ENCODE measurements at places on chromosomes 6 and 20. TPM values are rescaled to one million over a fixed set of nuclear protein-coding genes. Genes with fewer than 3 reads are reported as not detected.

DNA sequence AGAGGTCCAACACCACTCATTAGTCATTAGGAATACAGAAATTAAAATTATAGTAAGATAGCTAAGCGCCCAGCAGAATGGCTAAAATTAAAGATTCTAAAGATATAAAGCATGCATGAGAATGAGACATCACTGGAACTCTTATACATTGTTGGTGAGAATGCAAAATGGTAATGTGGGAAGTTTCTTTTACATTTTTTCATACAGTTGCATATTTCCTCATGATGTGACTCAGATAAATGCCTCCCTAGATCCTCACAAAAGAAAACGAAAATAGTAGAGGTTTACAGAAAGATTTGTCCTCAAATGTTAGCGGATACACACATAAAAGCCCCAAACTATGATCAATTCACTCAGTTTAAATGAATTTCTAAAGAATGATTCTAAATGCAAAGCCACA lies 633.7 kb upstream of the GJE1 start:
- no peak overlapping the region for H3K4me3 ChIP-seq
- DNase-seq = no peak
- H3K27me3 ChIP-seq = no peaks in the 10 kb centered on the region
- H3K4me1 ChIP-seq = no peaks in the 10 kb centered on the region
- no peaks in the 10 kb centered on the region for H3K36me3 ChIP-seq

- no peaks in the 10 kb centered on the region for H3K4me1 ChIP-seq
- H3K27me3 ChIP-seq = no peaks in the 10 kb centered on the region
- H3K36me3 ChIP-seq = no peaks in the 10 kb centered on the region
- no peak for DNase-seq
- no peak overlapping the region for H3K4me3 ChIP-seq
These were observed 42.8 kb downstream of the RPF2 start for GRCh38 chr6:111024681-111025080.

DNA sequence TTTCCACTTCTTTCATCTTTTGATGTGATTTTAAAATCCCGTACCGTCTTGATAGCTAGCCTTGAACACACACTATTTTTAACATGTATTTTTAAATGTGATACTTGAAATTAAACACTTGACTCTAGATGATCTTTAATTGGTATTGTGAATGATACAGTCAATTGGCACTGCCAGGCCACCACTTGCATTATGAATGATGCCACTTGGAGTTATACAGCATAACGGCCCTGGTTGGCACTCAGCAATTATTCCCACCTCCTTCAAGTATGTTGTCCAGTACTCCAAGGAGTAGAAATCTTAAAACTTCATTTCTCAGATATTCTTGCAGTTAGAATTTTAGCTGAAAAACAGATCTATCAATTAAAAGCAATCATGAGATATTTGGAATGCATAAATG lies 62.9 kb downstream of the TENT5A start:
- H3K27me3 ChIP-seq = no peaks in the 10 kb centered on the region
- H3K36me3 ChIP-seq = no peaks in the 10 kb centered on the region
- peaks cover under 1% of the 10 kb centered on the region for H3K4me1 ChIP-seq
- no peak overlapping the region for H3K27ac ChIP-seq
- DNase-seq = no peak

GRCh38 chr6:168106633-168107005 lies 27.6 kb upstream of the FRMD1 start:
- H3K36me3 ChIP-seq = no peaks in the 10 kb centered on the region
- no peaks in the 10 kb centered on the region for H3K4me1 ChIP-seq
- H3K4me3 ChIP-seq = no peak overlapping the region
- no peak overlapping the region for H3K27ac ChIP-seq

DNA sequence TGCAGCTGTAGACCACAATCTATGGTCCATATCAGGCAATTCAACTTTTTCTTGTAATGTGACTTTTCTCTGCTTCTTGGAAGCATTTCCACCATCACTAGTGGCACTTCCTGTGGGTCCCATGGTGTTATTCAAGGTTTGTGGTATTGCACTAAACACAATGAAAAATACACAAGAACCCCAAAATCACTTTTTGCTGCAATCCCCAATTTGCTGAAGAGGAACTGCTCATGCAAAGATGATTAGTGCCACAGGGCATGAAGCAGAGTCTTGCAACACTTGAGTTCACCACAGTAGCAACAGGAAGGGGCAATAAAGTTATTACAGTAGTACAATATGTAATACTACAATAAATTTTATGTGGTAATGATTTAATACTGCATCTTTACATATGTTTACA lies 16.8 kb upstream of the TAAR1 start:
- no peaks in the 10 kb centered on the region for H3K27me3 ChIP-seq
- H3K36me3 ChIP-seq = no peaks in the 10 kb centered on the region
- no peak overlapping the region for H3K4me3 ChIP-seq
- no peaks in the 10 kb centered on the region for H3K4me1 ChIP-seq
- DNase-seq = no peak
- no peak overlapping the region for H3K27ac ChIP-seq

GRCh38 chr6:2360126-2360525 lies 114.7 kb upstream of the GMDS start:
- no peak overlapping the region for H3K4me3 ChIP-seq
- no peaks in the 10 kb centered on the region for H3K27me3 ChIP-seq
- H3K27ac ChIP-seq = no peak overlapping the region
- H3K4me1 ChIP-seq = no peaks in the 10 kb centered on the region
- H3K36me3 ChIP-seq = no peaks in the 10 kb centered on the region

DNA sequence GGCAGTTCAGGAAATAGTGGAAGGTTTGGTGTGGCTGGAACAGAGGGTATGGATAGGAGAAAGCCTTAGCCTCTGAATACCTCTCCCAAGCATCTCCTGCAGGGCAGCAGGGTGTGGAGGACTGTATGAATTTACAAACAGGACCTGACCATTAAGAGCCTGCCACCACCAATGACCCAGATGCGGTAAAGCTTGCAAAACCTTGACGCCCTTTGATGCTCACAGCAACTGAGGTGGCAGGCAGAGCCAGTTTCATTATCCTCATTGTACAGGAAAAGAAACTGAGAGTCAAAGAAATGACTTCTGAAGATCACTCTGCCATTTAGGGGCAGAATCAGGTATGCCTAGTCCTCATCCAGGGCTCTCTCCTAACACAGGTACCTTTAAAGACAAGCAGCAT lies 2.4 kb downstream of the HM13 start:
- DNase-seq = no peak
- H3K4me1 ChIP-seq = peaks cover 24% of the 10 kb centered on the region
- H3K4me3 ChIP-seq = no peak overlapping the region
- H3K27ac ChIP-seq = peak overlapping the region; percentile 38

The DOK5 gene
- 1.1 TPM for total RNA-seq

The GSTA1 gene
- 5,177 TPM for total RNA-seq

The BAG2 gene
- total RNA-seq = 10.5 TPM

The BNIP5 gene
- not detected for total RNA-seq

The DLL1 gene
- 1.2 TPM for total RNA-seq

The RIN2 gene
- 65.4 TPM for total RNA-seq
